ENCODE measurements at places on chromosomes 11 and 22.

DNA sequence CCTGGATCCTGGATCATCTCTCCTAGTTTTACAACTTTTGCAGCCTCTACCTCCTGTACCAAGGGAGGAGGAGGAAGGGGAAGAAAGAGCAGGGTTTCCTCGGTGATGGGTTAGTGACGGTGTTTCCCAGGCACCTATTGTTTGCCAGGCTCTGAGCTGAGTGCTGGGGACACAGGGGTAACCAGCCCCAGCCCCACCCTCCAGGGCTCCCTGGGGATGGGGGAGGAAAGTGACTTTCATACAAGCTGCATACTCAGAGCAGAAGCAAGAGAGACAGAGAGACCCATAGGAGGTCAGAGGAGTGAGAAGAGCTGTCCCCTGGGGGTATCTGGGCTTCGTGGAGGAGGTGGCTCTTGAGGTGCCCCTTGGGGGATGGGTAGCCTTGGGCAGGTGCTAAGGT lies 89.4 kb upstream of the THY1 start:
- DNase-seq, result no peak

DNA sequence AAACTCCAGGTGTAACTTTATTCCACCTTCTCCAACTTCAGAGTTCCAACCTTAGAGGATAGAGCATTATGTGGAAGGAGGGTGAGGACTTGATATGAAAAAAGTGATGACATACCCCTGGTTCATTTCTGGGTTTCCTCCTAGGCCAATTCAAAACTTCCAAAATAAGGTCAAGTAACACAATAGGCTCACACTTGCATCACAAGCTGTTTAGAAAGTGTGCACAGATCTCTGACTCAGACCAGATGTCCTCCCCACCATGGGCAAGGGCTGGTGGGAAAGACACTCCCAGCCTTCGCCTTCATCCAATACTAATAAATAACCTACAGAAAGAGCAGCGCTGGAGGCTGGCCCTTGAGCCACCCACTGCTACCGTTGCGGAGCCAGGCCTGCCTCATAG lies 5.8 kb upstream of the BUD13 start:
- DNase-seq, result no peak

DNA sequence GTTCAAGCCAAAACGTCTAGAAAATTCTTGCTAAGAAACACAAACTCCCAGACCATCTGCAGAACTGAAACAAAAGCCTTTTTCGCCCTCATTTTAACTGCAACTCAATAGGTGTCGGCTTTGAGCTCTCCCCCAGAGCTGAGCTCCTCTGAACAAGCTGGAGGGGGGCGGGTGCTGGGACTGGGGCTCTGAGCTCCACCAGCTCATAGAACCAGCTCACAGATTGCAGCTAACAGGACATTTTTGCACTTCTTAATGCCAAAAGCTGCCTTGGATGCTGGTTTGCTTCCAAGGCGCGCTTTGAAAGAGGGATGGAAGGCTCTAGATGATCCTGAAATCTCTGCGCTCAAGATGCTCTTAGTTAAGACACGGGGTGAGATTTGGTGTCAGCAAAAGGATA lies 6.0 kb upstream of the YWHAH start:
- no peak for DNase-seq

GRCh38 chr11:86696004-86696403 lies 23.6 kb upstream of the ME3 start:
- DNase-seq, result no peak

DNA sequence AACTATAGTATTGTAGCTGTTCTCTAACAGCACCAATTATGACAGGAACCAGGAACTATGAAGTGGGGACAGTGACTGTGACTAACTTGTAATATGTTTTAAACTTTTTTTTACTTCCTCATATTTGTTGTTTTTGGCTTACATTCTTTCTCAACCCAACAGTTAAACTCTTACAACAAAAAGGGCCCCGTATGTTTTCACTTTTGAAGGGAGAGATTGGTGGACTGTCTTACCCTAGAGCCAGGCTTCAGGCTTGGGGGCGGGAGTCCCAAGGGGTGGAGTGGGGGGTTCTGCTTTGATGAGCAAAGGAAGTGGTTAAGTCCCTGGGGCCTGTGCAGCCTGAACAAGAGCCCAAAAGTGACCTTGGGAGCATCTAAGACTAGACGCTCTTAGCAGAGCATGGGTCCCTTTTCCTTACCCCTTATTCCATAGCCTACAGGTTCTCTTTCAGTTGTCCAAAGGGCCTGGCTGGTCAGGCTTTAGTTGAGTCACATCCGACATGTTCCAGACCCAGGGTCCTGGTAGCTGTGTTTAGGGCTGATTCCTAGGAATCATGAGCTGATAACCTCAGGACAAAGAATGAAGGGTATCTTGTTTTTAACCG lies 38.8 kb downstream of the STIM1 start:
- DNase-seq, result no peak

DNA sequence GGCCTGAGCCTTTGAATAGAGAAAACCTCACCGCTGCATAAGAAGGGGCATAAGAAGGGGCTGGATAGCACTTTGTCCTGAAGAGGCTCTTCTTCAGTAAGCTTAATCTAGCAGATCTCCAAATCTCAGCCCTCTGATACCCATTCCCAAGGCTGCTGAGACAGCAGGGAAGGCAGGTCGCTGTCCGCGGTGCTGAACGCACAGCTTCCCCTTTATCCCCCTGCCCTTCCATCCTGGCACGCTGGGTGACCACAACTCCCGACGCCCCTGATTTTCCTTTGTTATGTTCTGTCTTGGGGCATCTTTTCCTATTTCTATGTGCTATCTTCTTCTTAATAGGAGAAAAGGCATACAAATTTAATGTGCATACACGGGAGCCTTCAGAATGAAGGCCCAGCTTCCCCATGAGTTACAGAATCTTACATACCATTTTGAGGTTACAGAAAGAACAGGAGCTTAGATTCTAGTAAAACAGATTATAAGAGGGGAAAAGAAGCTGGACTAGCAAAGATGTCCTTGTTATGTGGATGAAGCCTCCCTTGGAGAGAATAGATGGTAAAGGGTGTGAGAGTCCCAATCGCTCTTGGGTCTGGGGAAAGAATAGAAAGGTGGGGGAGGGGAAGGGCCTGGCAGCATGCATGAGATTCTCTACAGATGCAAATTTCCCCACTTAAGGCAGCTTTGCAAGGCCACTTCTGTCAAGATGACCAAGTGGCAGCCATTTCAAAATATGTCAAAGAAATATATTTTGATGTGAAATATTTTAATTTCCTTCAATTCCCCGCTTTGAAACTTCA lies 5.7 kb upstream of the SULT4A1 start:
- no peak for DNase-seq

GRCh38 chr22:47193606-47194329 lies 431.3 kb downstream of the TBC1D22A start:
- DNase-seq, result no peak

DNA sequence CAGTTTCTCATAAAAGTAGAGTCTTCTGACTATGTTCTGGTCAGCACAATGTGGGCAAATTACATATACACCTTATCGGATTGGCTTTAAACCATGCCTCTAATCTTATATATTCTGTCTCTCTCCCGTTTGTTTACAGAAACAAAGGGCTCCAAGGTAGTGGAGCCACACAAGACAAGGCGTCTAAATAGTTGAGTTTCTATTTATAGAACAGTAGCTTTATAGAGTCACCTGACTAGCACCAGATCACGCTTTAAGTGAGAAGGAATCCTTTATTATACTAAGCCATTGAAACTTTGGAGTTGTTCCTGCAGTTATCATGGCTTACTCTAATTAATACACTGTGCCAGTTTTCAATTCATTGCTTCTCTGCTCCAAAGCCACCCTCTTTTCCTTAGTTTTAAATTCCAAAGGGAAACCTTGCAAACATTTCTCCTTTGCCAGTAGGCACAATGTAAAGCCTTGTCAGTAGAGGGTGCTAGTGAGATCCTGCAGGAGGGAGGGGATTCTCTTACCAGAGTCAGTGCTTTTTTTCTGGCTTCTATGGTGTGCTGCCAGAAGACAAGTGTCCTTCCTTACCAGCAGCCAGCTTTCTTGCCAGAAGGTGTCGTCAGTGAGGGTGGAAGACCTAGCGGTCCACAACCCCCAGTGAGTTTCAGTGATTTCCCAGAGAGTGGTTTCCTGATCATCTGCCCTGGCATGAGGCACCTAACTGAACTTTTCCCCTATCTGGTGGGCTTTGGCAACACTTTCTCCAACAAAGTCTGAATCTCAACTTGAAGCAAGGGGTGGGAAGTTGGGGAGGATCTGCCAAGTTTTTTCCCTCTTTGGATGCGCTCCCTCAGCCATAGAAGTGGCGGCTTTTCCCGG lies 71.7 kb downstream of the RAB38 start:
- DNase-seq, result peak; percentile 7

- no peak for DNase-seq
Measured at GRCh38 chr11:64306876-64307622, 1.7 kb downstream of the ESRRA start.

- no peak for DNase-seq
Measured at GRCh38 chr11:35812828-35813227, 131.0 kb upstream of the LDLRAD3 start.

GRCh38 chr11:128039140-128040021 lies 548.0 kb downstream of the ETS1 start:
- peak; percentile 68 for DNase-seq

- DNase-seq, result no peak
Measured at GRCh38 chr11:2327032-2327431, 25.2 kb downstream of the TSPAN32 start.

- no peak for DNase-seq
Measured at GRCh38 chr11:42555190-42555589, 756.6 kb upstream of the API5 start.

DNA sequence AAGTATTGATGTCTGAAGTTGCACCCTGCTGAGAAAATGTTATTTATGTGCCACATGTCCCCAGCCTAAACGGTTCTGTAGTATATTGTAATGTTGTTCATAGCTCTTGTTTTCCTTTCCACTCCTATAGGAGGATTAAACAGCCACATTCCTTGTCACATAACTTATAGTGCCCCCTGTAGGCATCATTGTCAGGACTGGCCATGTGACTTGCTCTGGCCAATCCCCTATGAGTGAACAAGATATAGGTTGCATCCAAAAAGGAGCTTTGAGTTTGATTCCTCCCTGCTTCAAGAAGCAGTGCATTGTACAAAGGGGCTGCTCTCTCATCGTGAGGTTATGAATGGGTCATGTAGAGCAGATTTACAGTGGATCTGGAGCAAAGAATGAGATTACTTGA lies 717.6 kb upstream of the ANO5 start:
- no peak for DNase-seq

GRCh38 chr11:35814720-35815305 lies 129.0 kb upstream of the LDLRAD3 start:
- no peak for DNase-seq

- no peak for DNase-seq
Measured at GRCh38 chr11:125250318-125251213, 86.0 kb downstream of the PKNOX2 start.

DNA sequence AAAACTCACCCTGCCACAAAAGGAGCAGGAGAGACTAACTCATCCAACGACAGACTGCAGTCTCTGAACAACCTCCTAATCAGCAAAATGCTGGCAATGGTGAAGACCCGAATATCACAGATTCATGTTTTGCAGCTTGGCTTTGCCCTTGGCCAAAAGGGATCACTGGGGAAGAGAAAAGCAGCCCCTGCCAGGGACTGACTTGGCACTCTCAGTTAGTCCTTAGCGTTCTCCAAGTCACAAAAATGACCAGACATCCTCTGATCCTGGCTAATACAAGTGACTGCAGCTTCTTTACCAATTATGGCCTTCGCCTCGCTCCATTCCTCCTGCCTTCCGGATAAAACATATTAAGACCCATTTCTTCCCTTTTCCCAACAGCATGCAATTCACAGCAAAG lies 22.4 kb upstream of the CHST1 start:
- no peak for DNase-seq

GRCh38 chr11:119044708-119045107 lies 12.3 kb downstream of the HYOU1 start:
- no peak for DNase-seq

DNA sequence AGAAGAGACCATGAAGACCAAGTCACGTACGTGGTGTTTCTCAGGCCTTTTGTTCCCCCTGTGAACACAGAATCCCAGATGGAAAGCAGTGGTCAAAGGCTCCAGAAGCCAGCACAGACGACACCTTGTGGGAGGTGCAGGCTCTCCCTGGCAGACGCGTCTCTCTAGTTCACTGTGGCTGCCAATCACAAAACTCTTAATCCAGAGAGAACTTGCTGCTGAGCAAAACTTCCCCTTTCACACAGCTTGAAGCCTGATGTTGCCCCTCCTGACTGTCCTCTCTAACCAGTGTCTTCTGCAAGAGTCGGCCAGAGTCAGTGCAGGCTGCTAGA lies 67.1 kb downstream of the PIWIL3 start:
- no peak for DNase-seq

DNA sequence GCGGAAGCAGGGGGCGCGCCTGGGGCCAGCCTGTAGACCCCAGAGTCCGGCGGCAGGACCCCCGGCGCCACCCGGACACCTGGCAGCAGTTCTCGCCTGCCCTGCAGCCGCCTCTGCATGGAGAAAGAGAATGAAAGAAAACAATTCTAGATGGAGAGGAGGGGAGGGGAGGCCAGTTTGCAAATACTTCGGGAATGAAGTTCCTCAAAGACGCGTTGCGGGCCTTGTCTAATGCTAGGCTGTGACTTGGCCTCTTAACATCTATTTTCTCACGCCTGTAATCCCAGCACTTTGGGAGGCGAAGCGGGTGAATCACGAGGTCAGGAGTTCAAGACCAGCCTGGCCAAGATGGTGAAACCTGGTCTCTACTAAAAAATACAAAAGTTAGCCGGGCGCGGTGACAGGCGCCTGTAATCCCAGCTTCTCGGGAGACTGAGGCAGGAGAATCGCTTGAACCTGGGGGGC lies 2.1 kb upstream of the BARX2 start:
- no peak for DNase-seq

GRCh38 chr11:73236854-73237253 lies 18.8 kb downstream of the P2RY2 start:
- no peak for DNase-seq

DNA sequence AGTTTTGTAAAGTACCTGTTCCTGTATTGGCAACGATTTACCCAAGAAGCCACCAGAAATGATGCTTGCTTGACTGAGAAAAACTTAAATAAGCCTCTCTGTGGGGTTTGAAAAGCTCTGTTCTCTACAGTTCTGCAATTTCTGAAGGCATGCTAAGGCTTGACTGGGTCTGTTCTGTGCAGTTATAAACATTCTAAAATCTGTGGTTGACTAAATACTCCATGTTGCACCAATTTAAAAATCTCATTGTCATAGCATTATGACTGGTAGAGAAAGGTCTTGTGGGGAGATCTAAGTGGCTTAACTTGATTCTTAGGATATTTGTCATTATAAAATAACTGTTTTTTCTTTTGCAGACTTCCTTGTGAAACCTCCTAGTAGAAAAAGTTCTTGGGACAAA lies 73.7 kb downstream of the MTMR3 start:
- no peak for DNase-seq

DNA sequence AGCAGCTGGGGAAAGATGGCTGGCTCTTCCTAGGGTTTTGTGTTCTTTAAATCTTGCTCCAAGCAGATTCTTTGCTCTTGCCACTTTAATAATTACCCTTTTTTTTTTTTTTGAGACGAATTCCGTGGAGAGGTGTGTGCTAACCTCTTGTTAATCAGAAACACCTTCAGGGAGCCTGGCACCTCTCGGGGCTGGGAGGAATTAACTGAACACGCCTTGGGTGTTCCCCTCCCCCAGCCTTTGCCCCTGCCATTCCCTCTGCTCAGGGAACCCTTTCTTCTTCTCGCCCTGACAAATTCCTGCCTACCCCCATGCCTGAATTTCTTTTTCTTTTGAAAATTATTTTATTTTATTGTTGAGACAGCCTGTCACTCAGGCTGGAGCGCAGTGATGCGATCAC lies 17.5 kb downstream of the TMPRSS6 start:
- DNase-seq, result no peak
